ENCODE measurements at places on chromosomes 7 and 10.

- no peak for DNase-seq
Measured at GRCh38 chr7:98360221-98361130, 40.4 kb downstream of the BAIAP2L1 start.

DNA sequence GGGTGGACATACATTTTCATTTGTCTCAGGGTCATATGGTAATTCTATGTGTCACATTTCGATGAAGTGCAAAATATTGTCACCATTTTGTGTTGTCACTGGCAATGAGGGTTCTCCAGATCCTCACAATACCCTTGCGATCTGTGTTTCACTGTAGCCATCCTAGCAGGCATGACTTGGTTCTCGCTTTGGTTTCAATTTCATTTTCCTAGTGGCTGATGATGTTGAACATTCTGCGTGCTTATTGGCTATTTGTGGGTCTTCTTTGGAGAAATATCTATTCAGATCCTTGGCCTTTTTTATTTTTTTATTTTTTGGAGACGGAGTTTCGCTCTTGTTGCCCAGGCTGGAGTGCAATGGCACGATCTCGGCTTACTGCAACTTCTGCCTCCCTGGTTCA is 24.8 kb upstream of the MNX1 start:
- no peak for DNase-seq

- no peak for DNase-seq
Measured at GRCh38 chr7:105875505-105875904, 894 bp downstream of the ATXN7L1 start.

DNA sequence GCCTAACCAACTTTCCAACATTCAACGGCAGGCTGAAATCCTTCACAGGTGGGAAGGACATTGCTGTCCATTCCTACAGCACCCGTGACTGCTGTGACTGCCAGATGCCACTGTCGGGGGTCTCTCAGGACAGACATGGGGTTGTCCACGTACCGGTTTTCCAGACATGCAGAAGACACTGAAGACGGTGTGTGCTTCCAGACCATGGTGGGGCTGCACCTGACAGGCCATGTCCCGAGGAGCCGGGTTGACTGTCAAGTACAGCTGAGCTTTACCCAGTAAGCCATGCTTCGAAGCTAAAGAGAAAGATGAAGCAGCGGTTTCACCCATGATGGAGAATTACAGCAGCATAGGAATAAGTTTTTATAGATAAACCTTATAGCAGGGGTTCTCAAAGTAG is 70.9 kb downstream of the PKD1L1 start:
- no peak for DNase-seq

DNA sequence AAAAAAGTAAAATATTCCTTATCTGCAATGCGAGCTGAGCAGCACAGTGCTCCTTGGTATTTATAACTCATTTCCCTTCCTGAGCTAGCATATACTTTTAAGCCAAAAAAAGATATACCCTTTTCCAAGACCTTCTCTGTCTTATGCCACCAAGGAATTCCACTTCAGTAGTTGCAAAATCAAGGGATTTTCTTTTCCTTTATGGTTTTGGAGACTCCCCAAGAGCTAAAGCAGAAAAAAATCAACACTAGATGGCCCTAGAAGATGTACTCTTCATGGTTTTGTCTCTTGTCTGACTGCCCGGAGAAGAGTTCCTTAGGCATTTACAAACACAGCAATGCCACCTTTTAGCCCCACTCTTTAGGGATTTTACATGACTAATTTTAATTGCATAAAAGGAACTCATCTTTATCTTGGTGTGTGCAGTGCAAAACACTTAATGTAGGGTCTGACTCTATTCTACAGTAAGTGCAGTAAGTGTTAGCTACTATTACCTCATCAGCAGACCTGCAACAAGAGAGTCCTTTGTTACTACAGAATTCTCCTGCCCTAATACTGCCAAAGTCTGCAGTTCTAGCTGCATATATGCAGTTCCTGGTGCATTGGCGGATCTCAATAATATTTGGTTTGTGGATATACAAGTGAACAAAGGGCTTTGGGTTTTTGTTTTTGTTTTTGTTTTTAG is 443.3 kb downstream of the GFRA1 start:
- DNase-seq, result no peak

- DNase-seq, result no peak
Measured at GRCh38 chr7:66069732-66070131, 5.9 kb upstream of the ASL start.

- DNase-seq, result no peak
Measured at GRCh38 chr7:24732646-24733413, 24.4 kb downstream of the GSDME start.

DNA sequence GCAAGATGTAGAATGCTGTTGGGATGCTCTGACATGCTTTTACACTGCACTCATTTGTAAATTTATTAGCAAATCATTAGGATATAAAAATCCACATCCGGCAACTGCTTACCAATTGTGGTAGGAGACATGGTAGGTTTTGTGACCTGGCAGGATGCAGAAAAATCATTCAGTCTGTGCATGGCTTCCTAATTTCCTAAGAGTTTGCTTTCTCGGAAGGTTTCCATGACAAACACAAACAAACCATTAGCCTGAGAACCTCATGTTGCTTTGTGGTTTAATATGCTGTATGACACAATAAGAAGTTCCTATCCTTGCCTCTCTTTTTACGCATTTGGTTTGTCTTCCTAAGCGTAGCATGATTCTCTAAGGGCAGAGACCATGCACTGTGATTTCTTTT is 14.7 kb upstream of the LMBR1 start:
- no peak for DNase-seq

Data from stimulated activated CD8-positive, alpha-beta memory T cell treated with anti-CD3 and anti-CD28 coated beads, Interleukin-7, amount 100 ng/mL, for 48 hours (primary cell).